NCI-H1048 (cell line): ENCODE measurements at places on chromosomes 16 and 17.

GRCh38 chr16:83356266-83356665 is 451.5 kb upstream of the HSBP1 start:
- DNase-seq, result peak; percentile 19

DNA sequence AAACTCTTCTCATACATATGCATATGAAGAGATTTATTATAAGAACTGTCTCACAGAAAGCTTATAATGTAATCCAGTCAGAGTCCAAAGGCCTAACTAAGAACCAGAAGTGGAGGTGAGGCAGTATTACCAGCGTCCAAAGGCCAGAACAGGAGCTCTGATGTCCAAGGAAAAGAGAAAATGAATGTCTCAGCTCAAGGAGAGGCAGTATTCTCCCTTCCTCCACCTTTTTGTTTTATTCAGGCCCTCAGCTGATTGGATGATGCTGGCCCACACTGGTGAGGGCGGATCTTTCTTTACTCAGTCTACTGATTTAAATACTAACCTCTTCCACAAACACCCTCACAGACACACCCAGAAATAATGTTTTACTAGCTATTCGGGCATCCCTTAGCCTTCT is 43.4 kb downstream of the FBXL20 start:
- DNase-seq, result no peak

- no peak for DNase-seq
Observed at GRCh38 chr17:38532451-38532850, 73.3 kb downstream of the SRCIN1 start.

GRCh38 chr17:56675876-56676660 is 82.6 kb downstream of the NOG start:
- DNase-seq, result no peak

DNA sequence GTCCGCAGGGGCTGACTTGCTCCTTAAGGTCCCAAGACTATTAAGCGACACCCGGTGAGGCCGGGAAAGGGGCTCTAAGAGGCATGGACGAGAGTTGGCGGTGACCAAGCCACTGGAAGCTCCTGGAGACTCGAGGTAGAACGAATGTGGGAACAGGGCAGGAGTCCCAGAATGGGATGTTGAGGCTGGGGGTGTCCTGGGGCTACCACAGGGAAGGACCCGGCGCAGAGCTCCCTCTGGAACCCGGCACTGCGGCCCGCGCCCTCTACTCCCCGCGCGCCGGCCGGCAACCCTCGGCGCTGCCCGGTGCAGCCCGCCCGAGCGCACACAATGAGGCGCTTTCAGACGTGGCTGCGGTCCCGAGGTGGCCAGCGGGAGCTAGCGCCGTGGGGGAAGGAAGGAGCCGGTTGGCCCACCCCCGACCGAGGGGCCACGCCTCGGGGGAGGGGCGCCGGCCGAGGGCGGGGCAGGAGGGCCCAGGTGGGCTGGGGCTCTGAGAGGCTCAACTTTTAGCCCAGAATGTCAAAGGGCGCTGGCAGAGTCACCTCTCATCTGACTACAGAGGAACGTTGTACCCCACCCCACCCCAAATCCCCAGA is at the start of gene CHST6:
Gene CHST6 (minus strand): TSS at position 366 of the 599 bp plus-strand sequence. CDS start 15,613 bp downstream, outside the sequence.
- no peak for DNase-seq

- no peak for DNase-seq
Observed at GRCh38 chr17:36602924-36603384, 1.6 kb downstream of the MRM1 start.

DNA sequence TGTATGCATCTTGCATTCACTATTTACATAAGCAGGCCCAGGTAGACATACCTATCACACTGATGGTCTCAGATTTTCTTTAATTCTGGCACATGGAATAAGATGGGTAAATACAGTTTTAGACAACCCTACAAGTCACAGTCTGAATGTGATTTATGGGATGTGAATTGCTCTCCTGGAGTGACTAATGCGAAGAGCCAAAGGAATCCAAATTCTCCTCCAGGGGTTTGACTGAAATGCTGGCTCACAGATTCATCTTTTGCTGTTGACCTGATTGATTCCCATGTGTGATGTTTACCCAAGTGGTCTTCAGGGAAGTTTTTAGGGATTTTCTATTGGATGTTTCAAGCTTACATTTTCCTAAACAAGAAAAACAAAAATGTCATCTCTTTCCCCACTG is 277.9 kb upstream of the MON1B start:
- DNase-seq, result no peak

DNA sequence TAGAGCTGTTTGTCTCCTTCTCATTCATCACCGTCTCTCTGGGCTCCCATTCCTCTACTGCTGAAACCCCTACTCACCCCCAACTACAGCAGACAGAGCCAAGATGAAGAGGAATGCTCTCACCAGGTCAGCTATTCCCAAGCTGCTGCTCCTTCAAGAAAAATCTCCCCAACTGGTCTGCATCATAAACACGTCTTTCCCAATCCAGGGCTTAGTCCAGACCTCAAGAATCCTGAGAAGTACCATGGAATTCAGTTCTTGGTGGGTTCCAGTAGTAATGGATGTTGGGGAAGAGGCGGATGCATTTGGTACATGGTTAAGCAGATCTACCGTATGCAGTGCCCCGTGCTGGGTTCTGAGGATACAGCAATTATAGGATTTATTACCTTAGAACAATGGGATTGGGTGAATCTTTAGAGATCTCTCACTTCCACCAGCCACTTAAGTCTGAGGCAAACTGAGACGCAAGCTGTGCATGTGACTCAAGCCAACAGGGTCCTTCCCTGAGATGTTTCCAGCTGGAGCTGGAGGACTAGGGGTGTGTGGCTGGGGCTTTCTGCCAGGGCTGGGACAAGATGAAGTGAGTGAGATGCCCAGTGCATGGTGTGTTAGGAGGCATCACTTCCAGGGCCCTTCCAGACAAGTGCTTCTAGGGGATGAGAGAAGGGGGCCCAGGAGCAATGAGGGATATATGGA is 232.7 kb upstream of the CDH5 start:
- no peak for DNase-seq

GRCh38 chr17:9204637-9205329 is 183.5 kb downstream of the NTN1 start:
- DNase-seq, result no peak

DNA sequence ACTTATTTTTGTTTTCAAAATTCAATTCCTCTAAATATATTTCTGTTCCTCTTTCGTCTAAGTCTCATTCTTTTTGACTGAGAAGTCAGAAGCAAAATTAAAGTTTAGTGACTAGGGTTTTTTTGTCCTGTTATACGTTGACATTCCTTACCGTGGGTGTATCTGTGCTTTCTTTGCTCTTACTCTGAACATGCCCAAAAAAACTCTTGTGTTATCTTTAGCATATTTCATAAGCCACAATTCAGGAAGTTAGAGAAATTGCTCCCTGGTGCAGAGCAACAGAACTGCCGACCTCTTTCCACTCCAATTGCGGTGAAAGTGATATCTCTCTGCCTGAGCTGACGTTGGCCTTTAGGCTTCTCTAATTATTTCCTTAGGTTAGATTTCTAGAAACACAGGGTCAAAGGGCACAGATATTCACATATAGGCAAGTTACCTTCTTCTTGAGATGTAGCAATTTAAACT is 65.7 kb downstream of the CENPV start:
- no peak for DNase-seq

- no peak for DNase-seq
Observed at GRCh38 chr17:38343608-38344419, at the start of gene GPR179. Gene GPR179, minus strand, starts transcription at chr17:38343956. Its CDS starts 167 bp downstream, at chr17:38343789.

DNA sequence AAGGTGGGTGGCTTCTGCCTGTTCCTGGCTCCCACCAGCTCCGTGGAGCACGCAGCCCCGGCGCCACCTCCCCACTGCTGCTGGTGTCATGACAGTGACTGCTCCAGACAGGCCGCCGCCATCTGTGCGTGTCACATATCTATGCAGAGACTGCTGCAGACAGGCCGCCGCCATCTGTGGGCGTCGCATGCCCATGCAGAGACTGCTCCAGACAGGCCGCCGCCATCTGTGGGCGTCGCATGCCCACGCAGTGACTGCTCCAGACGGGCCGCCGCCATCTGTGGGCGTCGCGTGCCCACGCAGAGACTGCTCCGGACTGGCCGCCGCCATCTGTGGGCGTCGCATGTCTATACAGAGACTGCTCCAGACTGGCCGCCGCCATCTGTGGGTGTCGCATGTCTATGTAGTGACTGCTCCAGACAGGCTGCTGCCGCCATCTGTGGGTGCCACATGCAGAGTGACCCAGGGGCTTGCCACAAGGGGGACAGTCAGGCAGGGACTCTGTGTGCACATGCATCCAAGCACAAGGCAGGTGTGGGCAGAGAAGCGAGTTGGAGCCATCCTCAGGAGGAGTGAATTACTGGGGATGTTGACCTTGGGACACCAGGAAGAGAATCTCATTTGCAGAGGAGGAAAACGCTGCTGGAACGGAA is 3.3 kb upstream of the FN3KRP start:
- no peak for DNase-seq

GRCh38 chr16:86663685-86664521 is 85.6 kb downstream of the FOXL1 start:
- no peak for DNase-seq

- no peak for DNase-seq
Observed at GRCh38 chr16:79484237-79484636, 116.3 kb downstream of the MAF start.

- DNase-seq, result no peak
Observed at GRCh38 chr16:49857423-49858181, 1.7 kb upstream of the ZNF423 start.

GRCh38 chr17:63464691-63465236 is 12.1 kb upstream of the ACE start:
- no peak for DNase-seq

DNA sequence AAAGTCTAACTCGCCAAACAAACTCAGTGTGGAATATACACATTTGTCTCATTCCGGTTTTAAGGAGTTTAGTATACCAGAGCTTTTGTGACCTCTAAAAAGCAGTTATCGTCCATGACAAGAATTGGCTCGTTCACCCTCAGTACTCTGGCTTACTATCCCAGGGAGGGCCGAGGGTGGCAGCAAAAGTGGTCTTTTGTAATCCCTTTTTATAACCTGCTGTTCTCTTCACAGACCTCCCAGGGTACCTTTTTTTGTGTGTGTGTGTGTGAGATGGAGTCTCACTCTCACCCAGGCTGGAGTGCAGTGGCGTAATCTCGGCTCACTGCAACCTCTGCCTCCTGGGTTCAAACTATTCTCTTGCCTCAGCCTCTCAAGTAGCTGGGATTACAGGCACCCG is 8.9 kb downstream of the NMT1 start:
- no peak for DNase-seq

DNA sequence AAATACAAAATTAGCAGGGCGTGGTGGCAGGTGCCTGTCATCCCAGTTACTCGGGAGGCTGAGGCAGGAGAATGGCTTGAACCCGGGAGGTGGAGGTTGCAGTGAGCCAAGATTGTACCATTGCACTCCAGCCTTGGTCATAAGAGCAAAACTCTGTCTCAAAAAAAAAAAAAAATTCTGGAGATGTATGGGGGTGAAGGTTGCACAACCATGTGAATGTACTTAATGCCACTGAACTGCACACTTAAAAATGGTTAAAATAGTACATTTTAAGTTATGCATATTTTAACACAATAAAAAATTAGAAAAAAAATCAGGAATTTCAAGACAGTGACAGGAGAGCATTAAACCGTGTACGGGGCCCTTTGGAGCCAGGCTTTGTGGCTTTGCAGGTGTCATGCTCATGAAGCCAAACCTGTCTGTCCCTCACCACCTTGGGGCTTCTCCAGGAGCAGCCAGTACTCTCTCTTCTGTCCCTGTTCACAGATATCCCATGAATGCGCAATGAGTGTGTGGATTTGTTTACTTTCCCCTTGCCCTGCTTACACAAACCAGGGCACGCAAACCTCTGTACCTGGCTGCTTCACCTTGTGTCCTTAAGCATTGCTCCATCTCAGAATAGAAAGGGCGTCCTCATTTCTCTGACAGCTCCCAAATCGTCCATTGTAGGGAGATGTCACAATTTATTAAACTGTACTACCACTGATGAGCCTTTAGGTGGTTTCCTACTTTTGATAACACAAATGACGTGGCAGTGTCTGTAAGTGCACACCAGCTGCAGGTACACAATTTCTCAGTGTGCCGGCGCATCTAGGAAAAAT is 58.2 kb upstream of the CBX4 start:
- no peak for DNase-seq

- DNase-seq, result no peak
Observed at GRCh38 chr17:60095381-60095780, 16.7 kb upstream of the HEATR6 start.

DNA sequence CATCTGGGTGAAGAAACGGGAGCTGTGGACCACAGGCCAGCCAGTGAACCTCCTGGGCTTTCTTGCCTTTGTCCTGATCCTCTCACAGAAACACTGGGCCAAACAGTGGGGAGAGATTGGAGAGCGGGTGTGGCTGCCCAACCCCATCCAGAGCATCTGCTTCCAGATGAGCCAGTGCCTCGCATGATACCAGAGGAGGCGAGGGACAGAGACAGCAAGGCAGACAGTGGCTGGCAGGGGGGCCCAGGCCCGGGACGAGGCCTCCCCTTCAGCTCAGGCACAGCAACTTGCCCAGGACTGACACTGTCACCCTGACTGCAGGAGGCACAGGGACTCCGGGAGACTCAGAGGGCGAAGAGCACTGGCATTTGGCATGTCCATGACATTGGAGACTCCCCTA is 12.0 kb downstream of the ARHGEF15 start:
- no peak for DNase-seq

DNA sequence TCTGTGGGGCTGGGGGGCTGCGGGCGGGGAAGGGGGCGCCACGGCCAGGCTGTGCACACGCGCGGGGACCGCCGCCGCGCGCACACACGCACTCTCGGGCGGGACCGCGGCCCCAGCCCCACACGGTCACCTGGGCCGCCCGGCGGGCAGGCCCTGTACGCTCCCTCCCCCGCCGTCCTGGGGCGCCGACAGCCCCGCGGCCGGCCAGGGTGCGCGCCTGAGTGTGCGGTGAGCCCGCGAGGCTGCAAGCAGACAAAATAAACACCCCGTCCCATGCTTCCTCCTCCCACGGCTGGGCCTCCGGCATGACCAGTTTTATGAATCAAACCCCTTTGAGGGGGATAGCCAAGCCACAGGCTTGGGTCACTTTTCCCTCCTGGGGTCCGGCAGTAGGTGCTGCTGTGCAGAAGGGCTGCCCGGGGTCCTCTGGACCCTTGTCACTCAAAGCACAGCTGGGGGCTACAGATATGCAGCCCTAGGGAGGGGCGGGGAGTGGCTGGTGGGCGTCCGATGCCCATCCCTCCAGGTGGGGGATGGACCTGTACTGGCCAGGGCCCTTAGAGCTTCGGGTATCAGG is 441 bp downstream of the VASN start:
- no peak for DNase-seq

DNA sequence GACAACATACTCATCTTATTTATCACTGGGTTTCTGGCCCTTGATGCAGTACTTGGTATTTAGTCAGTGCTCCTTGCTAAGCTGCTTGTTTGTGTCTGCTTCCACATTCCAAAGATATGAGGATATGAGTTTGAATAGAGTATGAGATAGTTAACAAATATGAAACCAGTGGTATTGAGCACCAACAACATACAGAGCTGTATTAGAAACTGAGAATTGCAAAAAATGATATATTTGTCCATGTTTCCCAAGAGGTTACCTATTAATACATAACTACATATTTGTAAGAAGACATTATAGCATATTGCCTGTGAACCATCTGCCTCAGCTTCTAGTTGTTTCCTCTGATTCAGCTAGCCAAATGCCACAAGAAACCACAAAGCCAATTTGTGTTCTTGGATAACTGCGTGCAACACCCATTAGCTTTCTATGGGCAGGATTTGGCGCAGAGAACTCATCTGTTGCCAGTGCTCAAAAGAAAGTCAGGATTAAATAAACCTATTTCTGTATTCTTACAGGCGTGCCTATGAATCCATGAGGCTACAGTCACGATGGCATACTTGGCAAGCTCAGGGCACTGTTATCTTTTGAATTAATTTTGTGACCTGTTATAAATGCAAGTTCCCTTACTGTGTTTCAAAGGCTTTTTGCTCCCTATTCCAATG is 194.4 kb downstream of the MAP2K6 start:
- DNase-seq, result no peak
